ENCODE measurements at places on chromosomes 4 and X.

DNA sequence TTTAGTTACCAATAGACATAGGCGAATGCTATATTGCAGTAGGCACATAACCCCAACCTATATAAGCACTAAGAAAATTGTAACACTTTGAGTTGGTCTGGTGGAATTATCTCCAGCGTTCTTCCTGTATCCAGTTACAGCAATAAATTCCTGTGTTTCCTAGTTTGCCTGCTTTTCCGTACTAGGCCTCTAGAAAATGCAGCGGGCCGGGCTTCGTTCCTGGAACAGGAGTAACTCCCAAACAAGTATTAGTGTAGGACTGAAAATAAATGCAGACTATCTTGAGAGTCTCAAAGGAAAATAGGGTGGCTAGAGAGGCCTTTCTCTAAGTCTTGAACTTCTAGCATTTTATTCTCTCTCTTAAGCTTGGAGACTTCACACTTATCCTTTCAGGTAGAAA is 159.8 kb downstream of the OR13H1 start:
- no peak for DNase-seq

GRCh38 chrX:25034889-25035288 is 19.1 kb upstream of the ARX start:
- no peak for DNase-seq

DNA sequence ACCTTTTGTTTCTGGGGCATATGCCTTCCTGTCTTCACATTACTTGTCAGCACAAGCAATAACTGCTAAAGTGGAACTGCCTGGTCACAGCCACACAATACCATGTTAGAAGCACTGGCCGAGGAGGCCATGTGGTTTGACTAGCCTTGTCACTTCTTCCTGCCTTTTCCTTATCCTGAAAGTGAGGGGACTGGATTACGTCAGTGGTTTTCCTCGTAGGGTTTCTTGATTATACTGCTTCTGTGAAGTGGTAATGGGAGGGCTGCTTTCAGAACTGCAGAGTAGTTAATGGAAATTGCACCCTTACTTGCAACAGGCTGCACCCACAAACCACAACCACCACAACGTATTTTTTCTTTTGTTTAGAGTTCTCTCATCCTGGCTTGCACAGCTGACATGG is 26.6 kb downstream of the ZRSR2 start:
- no peak for DNase-seq

DNA sequence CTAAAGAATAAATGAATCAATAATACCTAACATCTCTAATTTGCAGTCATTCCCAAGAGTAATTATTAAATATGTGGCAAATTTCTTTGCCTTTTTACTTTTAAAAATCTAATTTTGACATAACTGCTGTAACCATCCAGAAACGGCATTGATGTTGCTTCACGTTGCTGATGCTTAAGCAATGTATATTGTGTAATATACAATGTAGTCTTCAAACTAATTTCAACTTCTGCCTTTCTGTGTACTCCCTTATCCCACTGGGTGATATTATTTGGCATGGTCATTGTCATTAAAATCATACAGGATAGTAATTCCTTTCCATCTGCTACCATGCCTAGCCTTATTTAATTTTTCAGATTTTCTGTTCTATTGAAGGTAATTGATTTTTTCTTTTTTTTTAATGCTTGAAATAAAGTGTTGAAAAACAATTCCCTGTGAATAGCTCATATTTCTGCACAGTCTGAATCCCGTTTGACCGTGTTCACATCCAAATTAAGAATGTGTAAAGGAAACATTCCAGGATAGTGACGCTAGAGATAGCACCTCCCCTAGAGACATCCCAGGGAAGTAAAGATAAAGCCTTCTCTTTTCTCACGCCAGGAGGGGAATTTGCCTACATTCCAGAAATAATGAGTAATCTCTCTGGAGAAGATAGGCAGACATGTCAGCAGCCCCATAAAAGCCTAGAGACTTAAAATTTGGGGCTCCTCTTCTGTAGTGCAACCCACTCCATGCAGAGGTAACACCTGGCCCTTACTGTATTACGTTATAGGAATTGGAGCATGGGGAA is 8.6 kb downstream of the FAM200B start:
- DNase-seq = no peak

DNA sequence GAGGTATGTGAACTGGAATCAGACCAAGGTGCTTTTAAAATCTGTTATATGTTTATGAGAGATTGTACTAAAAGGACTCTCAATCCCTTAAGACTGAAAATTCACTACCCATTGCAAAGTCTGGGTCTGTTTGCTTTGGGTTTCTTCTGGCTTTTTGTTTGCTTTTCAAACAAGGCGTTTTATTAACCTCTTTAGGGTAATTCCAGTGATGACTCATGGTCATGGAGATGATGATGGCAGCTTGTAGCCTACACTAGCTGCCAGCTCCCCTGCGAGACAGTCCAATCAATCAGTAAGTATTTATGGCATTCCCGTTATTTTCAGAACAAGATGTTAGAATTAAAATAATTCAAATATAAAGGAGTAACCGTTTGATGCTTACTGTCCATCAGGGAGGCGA is 643.8 kb upstream of the FTHL17 start:
- no peak for DNase-seq

- no peak for DNase-seq
These were observed 312.7 kb downstream of the SPRY1 start for GRCh38 chr4:123709336-123709735.

GRCh38 chr4:128793859-128794672 is 15.4 kb upstream of the JADE1 start:
- DNase-seq = no peak

- no peak for DNase-seq
These were observed 76.1 kb upstream of the TMEM33 start for GRCh38 chr4:41859087-41859486.

DNA sequence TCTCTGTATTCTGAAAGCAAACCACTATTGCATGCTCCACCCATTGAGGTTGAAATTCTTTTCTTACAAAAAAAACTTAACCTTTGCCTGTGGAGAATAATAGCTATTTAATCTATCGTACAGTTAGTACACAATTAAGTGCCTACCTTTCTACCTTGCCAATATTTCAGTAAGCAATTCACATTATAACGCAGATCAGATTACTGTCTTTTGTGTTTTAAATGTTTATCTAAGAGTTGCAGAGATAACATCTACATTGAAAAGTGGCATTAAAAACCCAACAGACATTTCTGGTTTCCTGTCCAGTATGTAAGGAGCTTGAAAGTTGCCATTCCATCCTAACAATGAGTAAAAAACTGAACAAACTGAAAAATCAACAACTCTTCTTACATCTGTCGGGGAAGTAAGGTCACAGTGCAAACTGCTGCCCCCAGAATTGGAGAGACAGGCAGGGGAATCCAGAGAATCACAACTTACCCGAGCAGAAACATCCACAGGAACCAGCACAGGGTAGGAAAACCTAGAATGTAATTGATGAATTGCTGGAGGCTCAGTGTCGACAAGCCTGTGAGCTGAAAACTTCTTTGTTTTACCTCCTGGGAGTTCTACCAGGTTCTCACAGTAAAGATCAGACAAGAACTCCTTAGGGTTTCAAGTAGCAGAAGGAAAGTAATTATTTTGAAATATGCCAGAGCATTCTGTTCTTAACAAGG is 27.3 kb upstream of the ACSL4 start:
- no peak for DNase-seq

DNA sequence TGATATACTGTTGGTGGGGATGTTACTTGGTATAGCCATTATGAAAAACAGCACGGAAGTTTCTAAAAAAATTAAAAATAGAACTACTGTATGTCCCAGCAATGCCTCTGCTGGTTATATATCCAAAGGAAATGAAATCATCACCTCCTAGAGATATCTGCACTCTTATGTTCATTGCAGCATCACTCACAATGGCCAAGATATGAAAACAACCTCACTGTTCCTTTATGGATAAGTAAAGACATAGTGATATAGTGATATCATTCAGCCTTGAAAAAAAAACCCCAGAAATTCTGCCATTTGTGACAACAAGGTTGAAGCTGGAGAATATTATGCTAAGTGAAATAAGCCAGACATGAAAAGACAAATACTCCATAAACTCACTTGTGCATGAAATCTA is 543.8 kb upstream of the SLIT2 start:
- DNase-seq = no peak

DNA sequence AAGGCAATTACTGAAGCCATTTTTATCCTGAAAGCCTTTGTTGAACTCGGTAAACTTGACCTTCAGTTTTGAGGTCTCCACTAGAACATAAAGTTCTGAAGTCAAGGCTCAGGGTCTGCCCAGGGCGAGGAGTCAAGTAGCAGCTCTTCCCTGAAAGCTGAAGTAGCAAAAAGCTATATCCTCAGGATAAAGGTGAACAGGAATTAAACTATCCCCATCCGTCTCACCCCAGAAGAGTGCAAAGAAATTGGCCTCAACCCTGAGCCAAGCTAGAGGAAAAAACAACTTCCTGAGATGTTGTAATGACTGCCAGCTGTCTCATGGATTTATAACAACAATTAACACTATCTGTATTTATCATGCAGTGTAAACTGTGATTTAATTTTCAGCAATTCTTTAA is 590.8 kb downstream of the SPRY1 start:
- DNase-seq = no peak

DNA sequence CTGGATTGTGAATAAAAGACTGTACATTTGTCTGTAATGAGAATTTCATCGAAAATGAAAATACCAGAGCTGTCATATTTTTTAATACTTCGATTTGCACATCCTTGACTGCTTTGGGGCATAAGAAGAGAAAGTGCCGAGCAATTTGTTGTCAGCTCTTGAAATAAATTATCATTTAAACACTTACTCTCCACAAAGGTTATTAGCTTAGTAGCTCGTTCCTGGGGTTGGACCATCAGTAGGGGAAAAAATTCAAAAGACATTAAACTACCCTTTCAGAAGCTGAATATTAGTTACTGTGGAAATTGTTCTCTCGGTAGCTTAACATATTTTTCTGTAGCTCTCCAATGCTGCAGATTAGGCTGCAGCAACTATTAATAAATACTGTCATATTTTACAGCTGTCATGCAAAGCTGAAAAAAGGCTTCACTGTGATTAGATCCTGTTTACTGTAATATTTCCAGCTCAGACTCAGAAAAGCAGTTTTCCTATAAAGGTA is 76.9 kb downstream of the GRIA3 start:
- no peak for DNase-seq

GRCh38 chrX:53261355-53261972 is 19.9 kb downstream of the IQSEC2 start:
- no peak for DNase-seq

DNA sequence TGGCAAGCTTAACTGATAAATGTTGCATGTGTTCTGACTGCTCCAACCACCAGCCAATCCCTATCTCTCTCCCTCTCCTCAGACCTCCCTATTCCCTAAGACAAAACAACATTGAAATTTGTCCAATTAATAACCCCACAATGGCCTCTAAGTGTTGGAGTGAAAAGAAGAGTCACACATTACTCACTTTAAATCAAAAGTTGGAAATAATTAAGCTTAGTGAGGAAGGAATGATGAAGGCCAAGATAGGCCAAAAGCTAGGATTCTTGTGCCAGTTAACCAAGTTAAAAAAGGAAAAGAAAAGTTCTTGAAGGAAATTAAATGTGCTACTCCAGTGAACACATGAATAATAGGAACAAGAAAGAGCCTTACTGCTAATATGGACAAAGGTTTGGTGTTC is 55.6 kb downstream of the FBXW7 start:
- no peak for DNase-seq

GRCh38 chr4:4901877-4902276 is 42.4 kb downstream of the MSX1 start:
- DNase-seq = no peak

GRCh38 chr4:140070366-140070765 is 83.6 kb downstream of the MAML3 start:
- DNase-seq = no peak

- DNase-seq = no peak
These were observed at the start of gene GDPD2 for GRCh38 chrX:70422851-70423341. TSS of gene GDPD2 (plus strand) at chrX:70423314. CDS start at chrX:70424985, 1,671 bp downstream.

- DNase-seq = no peak
These were observed 20.6 kb downstream of the MAGEC1 start for GRCh38 chrX:141924293-141924692.

DNA sequence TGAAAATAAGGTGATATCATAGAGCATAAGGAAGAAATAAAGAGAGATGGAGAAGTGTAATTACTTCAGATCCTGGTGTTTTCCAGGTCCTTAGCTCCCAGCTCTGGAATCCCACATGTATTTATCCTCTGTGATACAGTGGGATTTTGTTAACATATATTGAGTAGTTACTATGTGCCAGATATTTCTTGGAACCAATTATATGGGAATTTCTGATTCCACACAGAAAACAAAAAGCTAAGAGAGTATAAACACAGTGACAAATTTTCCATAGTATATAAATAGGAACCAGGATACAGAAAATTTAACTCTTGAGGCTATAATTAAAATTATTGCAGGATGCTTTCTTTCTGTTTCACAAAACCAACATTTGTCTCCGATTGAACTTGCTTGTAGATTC is 1067.5 kb downstream of the PCDH7 start:
- DNase-seq = no peak

DNA sequence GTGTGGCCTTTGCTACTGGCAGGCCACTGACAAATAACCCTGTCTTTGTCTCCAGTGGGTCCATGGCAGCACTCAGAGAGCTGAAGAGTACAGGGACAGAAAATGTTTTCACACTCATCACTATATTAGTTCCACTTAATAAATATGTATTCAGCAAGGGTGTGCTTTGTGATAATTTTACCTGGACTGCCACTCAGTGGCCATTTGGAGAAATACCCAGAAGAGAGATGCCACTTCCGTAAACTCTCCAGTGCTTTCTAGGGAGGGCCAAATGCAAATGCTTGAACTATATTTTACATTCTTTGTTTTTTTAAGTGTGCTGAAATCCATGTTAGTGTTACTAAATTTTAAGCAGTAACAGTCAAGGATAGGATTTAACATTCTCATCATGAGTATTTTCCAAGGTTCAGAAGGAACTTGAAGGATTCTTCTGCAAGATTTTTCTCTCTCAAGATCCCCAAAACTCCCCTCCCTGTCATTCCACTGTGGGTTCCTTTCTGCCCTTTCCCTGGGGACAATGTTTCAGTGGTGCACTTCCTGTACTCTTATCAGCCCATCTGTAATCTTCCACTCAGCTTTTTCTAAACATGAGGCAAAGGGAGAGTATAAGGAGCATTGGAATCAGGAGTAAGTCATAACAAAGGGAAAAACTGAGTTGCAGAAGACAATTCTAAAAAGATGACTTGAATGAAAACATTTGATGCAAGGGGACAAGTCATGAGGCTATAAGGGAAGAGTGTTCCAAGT is 46.0 kb downstream of the TFDP3 start:
- no peak for DNase-seq

DNA sequence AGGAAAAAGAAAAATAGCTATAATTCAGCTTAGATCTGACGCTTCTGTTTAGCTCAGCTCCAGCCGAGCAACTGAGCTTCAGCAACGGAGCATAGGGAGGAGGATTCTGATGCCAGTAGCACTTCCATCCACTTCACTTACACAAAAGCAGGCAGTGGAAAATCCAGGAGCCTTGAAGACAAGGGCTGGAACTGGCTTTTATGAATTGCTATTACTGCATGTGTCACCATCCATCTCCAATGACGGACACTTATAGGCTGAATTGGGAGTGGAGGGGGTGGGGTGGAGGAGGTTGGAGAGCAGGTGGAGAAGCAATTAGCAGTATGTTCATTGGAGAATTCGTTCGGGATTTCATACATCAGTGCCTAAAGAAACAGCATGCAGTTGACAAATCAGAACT is 15.6 kb downstream of the ENOX2 start:
- DNase-seq = no peak

- no peak for DNase-seq
These were observed 83.7 kb upstream of the GC start for GRCh38 chr4:71867598-71867997.

- no peak for DNase-seq
These were observed 35.4 kb upstream of the SORCS2 start for GRCh38 chr4:7156761-7157488.

GRCh38 chr4:3658530-3658913 is 107.7 kb upstream of the ADRA2C start:
- DNase-seq = no peak

Measured in brain pericyte (primary cell).